ENCODE measurements at places on chromosomes 13 and 19.

DNA sequence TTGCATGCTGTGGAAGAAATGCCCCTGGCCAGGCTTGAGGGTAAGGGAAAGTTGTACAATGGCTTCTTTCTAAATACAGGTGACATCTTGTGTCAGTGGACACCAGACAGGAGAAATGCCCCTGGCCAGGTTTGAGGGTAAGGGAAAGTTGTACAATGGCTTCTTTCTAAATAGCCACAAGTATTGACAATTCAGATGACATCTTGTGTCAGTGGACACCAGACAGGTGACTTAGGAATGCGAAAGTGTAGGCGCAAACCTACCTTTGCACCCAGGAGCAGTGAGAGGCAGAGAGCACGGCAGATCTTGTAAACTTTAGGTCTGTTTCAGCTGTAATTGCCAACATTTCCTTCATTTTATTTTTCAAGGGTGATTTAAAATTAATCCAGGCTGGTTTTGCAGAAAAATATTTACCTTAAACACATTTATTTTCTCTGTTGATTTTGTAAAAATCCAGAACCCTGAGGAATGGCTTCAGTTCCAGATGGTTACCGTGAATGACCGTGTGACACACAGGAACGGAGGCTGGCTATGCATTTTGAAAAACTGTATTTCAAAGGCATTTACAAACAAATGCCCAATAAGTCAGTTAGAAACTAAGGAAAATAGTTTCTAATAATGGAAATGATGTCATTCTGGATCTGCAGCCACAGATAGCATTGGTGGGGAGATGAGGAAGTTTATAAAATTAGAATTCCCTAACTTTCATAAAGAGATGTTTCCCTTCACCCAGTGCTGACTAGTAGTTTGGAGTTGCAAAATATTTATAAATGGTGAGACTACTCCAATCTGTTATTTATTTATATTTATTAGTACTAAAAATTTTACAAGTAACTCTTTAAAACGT lies 34.9 kb downstream of the TNFSF13B start:
- no peak for DNase-seq

DNA sequence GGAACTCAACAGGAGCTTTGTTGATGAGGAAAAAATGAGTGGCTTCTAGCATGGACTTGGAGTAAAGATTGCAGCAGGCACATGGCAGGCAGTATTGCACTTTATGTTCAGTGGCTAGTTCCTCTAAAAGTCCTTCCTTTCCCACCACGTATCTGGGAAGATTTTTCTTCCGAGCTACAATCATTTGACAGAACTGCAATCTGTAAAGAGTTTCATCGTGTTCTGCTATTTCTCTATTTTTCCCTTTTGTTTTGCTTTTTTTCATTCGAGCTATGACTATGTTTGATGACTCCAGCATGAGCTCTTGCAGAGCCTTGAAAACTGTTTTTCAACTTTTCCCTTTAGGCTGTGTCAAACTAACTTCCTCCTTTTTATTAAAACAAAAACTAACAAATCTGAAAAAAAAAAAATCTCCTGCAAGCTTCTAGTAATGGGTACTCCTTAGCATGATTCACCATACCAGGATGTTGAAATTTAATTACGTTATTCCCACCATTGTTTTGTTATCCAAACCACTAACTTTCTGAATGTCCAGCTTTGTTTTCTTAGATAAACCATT lies 12.3 kb downstream of the CLDN10 start:
- DNase-seq = no peak

GRCh38 chr13:20389696-20390525 lies 135.7 kb downstream of the CRYL1 start:
- no peak for DNase-seq

DNA sequence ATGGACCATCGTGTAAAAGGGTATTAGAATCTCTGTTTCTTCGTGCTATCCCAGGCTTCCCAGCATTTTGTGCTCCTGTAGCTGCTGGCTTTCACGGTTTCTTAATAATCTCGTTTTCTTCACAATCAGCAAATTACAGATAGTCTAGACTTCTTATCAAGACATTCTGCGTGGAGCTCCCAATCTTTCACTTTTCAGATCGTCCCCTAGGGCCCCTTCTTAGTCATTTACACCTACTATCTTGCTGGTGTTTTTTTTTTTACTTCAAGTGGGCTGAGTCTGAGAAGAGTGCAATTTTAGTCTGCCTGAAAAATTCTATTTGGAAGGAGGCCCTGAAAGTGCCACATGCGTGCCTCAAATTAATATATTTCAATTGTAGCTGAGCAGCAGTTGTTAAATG lies 275.1 kb downstream of the SHISA2 start:
- DNase-seq = no peak

- no peak for DNase-seq
These were observed 36.0 kb upstream of the CLDN10 start for GRCh38 chr13:95516492-95516891.
